Colonic mucosa (tissue), 4 donors: ENCODE measurements at places on chromosomes 3 and 15. TPM values are rescaled to one million over a fixed set of nuclear protein-coding genes. Genes with fewer than 3 reads are reported as not detected.

DNA sequence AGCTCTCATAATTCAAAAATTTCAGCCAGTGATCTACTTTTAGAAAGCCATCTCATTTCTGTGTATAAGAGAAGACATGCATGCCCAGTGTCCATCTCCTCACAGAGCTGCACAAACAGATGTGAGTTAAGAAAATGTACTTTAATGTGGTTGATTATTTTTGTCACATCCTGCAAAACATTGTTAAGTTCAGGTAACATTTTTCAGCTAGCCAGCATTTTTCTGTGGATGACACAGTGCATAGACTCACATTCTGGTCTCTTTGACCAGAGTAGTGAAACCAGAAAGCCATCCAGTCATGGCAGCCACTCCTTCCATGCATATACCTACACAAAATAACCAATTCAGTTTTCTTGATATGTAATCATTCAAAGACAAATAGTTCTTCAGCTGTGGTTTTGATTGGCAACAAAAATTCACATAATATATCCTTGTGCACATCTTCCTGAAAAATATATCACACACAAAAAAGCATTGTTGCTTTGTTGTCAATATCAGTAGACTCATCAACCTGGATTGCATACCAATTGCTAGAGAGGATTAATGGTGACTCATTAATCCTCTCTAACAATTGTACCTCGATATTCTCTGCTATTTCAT lies 2.1 kb upstream of the PLSCR1 start:
- H3K36me3 ChIP-seq: no peaks in the 10 kb centered on the region
- no peak overlapping the region for H3K4me3 ChIP-seq
- no peaks in the 10 kb centered on the region for H3K4me1 ChIP-seq
- DNase-seq: no peak
- H3K27ac ChIP-seq: no peak overlapping the region

SH2D7 gene
- 0.58 TPM for total RNA-seq

CMTM6 gene
- 73.7 TPM for total RNA-seq

- H3K27ac ChIP-seq: no peak overlapping the region
- H3K27me3 ChIP-seq: no peaks in the 10 kb centered on the region
- H3K36me3 ChIP-seq: no peaks in the 10 kb centered on the region
- no peak for DNase-seq
- no peaks in the 10 kb centered on the region for H3K4me1 ChIP-seq
Measured at GRCh38 chr3:148190441-148190990, 507.2 kb upstream of the AGTR1 start.

DNA sequence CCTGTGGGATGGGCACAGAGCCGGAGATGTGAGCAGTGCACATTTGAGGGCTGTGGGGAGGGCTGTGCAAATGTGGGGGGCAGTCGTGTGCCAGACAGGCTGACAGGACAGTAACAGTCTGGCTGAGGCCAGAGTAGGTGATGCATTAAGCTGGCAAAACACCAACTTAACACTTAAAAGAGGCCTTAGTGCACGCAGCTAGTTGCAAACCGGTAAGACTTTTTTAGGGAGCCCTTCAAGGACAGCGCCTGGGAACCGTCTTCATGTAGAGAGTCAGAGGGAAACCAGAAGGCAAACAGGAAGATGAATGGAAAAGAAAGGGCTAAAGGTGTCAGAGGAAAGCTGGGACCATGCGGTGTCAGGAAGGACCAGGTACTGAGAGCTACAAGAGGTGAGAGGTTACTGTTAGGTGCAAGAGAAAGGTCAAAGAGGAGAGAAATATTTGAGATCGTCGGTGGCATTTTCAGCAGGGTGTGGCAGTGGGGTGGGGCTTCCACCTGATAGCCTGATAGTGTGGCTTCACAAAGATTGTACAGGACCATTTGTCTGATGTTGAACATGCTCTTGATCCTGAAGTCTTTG lies 30.0 kb upstream of the CHD2 start:
- H3K4me1 ChIP-seq: no peaks in the 10 kb centered on the region
- H3K27me3 ChIP-seq: no peaks in the 10 kb centered on the region
- no peaks in the 10 kb centered on the region for H3K36me3 ChIP-seq
- H3K4me3 ChIP-seq: no peak overlapping the region
- peak; percentile 36 for DNase-seq

DNA sequence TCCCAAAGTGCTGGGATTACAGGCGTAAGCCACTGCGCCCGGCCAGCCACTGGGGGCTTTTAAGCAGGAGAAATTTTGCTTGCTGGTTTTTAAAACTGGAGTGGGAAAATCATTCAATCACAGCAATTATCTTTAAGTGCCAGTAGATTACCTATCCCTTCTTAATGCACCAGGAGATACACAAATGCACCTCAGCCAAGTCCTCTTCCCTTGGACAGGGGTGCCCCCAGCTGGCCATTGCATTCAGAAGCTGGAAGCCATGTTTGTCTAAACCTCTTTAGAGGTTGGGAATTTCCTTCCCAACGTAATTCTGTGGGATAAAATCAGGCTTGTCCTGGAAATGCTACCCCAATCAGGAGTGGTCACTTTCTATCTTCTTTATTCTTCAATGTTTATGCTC lies 26.6 kb downstream of the MIX23 start:
- H3K27me3 ChIP-seq: no peaks in the 10 kb centered on the region
- no peak overlapping the region for H3K27ac ChIP-seq
- H3K36me3 ChIP-seq: no peaks in the 10 kb centered on the region
- peaks cover 3% of the 10 kb centered on the region for H3K4me1 ChIP-seq
- DNase-seq: peak; percentile 79
